ENCODE measurements at places on chromosomes 7 and 10.

- no peak for DNase-seq
Measured at GRCh38 chr7:24889611-24890010, 90.4 kb downstream of the OSBPL3 start.

DNA sequence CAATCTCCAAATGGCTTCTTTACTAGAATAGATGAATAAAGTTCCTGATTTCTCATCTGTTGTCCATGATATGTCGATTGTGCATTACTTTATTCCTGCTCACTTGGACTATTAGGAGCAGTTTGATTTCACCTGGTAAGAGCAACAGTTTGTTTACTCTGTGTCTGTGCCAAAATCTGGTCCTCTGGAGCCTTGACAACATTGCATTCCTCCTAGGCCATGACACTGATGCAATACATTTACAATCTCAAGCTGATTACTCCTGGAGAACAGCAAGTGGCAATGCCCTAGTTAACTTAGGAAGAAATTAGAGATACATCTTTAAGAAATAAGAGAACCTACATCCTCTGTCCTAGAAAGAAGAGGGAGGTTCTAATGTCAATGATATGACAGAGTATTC lies 71.8 kb downstream of the SGCE start:
- DNase-seq: no peak

DNA sequence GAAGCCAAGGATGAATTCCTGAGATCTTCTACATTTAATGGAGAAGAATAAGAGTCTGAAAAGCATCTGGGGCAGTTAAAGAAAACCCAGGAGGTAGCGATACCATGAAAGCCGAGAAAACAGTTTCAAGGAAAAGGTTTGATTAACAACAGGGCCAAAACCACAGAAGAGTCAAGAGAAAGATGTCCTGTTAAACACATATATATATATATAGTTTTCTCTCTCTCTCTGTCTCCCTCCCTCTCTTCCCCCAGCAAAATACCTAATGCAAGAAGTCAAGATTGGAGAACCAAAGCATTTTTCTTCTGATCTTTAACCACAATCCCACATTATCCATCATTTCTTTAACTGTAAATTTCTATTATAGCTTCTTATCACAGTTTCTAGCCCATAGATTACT lies 261.4 kb downstream of the SNX13 start:
- no peak for DNase-seq

- DNase-seq: no peak
Measured at GRCh38 chr10:74058071-74058470, 60.2 kb downstream of the VCL start.

GRCh38 chr7:134996097-134996550 lies 9.8 kb downstream of the AGBL3 start:
- DNase-seq: no peak

DNA sequence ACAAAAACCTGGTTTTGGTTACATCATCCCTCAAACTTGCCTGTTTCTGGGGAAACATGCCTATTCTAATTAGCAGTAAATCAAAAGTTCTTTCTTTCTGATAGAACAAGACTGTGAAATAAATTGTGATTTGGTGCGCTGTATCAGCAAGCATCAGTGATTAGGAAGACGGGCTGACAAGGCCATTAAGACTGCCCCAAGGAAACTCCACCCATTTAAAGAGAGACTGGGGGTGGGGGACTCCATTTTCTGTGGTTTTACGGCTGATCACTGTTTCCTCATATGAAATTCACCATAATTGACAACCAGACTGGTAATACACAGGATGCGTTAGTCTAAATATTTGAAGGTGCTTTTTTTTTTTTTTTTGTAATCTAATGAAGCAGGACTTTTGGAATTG lies 68.7 kb downstream of the MBL2 start:
- peak; percentile 17 for DNase-seq

GRCh38 chr7:157682946-157683746 lies 346.3 kb downstream of the DNAJB6 start:
- no peak for DNase-seq

DNA sequence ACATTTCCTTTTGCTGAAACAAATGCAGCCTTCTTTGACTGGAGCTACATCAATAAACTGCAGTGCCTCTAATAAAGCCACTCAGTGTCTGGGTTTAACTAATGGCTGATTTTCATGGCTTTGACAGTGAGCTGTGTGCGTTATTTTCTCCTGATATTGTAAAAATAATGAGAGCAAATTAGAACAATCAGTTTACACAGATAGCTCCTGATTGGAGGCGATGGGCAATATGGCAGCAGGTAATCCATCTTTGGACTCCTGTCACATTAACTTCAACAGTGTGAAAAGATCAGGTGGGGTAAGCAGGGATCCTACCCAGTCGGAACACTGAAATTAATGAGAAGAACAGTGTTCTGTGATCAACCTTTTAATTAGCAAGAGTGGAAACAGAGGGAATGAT lies 100.7 kb downstream of the POLL start:
- DNase-seq: no peak

- no peak for DNase-seq
Measured at GRCh38 chr7:24227068-24227467, 56.9 kb upstream of the NPY start.

DNA sequence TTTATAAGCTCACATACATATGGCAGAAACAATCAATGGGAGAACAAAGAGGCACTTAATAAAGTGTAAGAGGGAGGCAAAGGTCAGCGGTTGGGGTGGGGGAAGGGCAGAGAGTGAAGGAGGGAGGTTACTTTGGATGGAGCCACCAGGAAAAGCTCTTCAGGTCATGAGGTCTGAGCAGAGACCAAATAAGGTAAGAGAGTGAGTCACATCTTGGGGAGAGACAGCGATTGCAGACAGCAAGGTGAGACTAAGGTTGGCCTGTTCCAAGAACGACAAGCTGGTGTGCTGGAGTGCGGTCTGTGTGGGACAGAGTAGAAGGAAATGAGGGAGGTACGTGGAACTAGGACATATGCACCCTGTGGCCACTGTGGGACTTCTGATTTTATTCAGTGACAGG lies 74.3 kb upstream of the TOMM7 start:
- DNase-seq: no peak

GRCh38 chr10:75647675-75648074 lies 216.3 kb downstream of the LRMDA start:
- DNase-seq: no peak

DNA sequence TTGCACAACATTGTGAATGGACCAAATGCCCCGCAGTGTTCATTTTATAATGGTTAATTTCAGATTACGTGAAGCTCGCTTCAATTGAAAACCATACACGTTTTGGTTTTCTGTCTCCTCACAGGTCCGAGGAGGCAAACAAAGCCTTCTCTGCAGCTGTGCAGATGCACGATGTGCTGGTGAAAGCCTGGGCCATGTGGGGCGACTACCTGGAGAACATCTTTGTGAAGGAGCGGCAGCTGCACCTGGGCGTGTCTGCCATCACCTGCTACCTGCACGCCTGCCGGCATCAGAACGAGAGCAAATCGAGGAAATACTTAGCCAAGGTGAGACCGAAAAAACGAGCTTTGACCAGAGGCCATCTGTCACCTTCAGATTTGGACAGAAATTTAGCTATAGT lies 110.3 kb downstream of the TRRAP start:
- no peak for DNase-seq

DNA sequence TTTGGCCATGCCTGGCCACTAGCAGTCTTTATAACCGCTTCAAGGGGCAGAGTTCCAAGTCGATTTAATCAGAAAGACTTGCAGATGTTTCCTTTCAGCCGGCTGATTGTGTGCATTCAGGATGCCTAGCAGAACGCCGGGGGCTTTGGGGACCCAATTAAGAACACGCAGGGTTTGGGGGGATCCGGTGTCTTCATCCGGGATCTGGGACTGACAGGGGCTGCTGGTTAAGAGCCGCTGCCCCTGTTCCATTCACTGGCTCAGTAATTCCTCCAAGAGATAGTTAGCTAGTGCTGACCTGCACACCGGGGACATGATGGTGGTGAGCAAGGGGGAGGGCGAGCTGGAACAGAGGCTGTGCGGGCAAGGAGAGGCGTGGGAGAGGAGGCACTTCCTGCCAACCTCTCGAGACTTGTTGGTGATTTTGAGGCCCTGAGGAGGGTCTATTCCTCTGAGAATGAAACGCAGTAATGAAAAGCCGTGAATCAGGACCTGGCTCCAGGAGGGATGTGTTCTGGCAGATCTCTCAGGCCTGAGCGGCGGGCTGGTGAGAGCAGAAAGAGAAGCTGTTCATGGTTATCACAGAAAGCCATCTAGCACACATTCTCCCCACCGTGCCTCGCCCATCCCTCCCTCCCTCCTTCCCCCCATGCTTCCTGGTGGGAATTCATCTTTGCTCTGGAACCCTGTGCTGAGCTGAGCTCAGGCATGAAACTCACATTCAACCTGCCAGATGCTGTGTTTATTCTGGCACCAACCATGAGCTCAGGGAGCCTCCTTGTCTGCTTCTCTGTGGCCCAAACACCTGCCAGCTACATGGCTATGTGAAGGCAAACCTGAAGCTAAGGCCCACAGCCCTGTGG lies 152.0 kb downstream of the CCDC3 start:
- DNase-seq: no peak

GRCh38 chr10:102072673-102073527 lies 7.8 kb downstream of the HPS6 start:
- peak; percentile 86 for DNase-seq

DNA sequence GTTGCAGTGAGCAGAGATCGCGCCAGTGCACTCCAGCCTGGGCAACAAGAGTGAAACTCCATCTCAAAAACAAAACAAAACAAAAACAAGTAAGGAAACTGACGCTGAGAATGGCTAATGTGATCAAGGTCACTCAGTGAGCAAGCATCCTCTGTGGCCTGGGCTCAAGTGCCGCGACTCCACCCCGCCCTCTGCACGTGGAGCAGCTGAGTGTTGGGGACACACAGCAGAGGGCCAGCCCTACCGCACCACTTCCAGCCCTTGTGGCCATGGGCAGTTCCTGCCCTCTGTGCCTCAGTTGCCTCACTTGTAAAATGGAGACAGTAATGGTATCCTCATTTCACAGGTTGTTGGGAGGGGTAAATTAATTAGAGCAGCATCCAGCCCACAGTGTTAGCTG lies 21.0 kb upstream of the OPALIN start:
- no peak for DNase-seq

GRCh38 chr10:104065748-104066147 lies 19.9 kb downstream of the COL17A1 start:
- no peak for DNase-seq

- DNase-seq: no peak
Measured at GRCh38 chr7:134585897-134586296, 37.0 kb downstream of the AKR1B15 start.

GRCh38 chr7:148390381-148390780 lies 200.2 kb upstream of the C7orf33 start:
- no peak for DNase-seq

- no peak for DNase-seq
Measured at GRCh38 chr10:11488126-11488525, 123.3 kb downstream of the USP6NL start.

GRCh38 chr7:153258686-153259085 lies 499.1 kb downstream of the ACTR3B start:
- DNase-seq: no peak

DNA sequence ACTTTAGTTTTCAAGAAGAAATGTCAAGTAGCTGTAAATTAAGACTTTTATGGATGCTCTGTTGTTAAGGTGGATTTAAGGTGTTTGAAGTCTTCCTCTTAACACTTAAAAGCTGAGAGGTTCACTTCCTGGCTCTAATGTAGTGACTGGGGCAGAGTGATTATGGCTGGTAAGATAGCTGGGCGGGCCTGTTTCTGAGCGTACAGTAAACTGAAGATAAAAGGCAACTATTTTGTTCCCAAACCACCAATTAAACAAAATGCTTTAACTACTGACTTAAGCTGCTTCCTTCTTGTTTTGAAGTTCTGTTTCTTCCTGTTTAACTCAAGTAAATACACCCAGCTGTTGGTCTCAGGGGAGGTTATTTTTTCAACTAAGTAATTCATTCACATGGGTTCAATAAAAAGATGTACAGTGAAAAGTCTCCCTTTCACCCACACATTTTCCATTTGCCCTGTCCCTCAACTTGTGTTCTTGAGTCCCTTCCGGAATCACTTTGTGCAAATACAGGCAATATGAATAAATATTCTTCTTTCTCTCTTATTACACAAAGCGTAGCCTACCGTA lies 19.3 kb downstream of the VWA2 start:
- no peak for DNase-seq

GRCh38 chr7:117395743-117396142 lies 31.6 kb downstream of the ASZ1 start:
- no peak for DNase-seq

DNA sequence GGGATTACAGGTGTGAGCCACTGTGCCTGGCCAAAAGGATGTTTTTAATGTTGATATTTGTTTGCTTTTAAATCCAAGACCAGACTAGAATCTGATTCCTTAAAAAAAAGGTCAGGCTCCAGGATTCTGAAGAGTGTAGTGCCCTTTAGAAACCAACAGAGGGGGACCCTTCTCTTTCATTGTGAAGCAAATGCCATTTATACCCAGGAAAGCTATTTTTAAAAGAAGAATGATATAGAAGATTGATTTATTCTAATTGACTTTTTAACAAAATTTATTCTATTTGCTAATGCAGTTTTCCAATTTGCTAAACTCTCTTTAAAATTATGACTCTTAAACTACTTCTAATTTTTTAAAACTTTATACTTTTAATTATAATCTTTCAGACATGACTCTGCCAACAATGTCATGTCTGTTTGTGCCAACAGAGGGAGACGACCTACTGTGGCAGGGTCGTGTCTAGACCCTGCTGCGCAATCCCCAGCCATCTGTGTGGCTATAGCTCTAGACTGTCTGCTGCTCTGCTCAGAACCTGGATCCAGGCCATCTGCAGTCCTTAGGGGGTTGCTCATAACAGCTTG lies 201.0 kb upstream of the IMMP2L start:
- peak; percentile 43 for DNase-seq

DNA sequence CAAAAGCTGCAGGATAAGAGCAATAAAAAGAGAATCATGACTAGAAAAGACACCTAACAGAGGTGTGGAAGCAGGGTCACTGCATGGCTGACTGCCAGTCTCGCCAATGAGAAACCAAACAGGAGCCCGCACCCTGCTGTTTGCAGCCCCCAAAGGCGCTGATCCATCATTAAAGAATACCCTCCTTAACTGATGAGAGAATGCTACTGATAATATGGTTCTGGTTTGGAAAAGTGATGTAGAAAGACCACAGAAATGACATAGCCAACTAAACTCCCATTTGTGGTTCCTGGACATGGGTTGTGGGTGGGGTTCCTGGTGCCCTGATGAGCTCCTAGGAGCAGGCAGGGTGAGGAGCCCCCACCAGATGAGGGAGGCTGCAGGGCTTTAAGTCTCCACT lies 207.4 kb downstream of the TNS3 start:
- DNase-seq: no peak

DNA sequence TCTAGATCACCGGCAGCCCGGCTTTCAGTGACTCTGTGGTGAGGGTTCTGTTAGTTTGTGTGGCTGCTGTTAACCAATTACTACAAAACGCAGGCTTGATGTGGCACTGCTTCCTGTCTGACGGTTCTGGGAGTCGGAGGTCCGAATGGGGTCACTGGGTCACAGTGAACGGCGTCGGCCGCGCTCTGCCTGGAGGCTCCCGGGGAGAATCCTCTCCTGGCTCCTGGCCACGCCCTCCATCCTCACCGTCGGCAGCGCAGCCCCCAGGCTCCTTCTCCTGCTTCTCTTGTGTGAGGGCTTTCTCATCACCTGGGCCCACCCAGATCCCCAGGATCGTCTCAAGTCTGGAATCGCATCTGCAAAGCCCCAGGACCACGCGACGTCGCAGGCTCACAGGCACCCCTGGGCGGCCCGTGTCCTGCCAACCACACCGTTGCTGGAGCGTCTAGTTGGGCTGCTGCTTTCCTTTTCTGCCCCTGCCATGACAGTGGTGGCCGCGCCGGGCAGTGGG lies 31.8 kb upstream of the NKX6-2 start:
- DNase-seq: no peak

Measured in HEK293T (cell line).